Stimulated activated CD8-positive, alpha-beta memory T cell treated with anti-CD3 and anti-CD28 coated beads, Interleukin-4, amount 100 ng/mL, for 24 hours (primary cell): ENCODE measurements at places on chromosomes 11 and 22.

DNA sequence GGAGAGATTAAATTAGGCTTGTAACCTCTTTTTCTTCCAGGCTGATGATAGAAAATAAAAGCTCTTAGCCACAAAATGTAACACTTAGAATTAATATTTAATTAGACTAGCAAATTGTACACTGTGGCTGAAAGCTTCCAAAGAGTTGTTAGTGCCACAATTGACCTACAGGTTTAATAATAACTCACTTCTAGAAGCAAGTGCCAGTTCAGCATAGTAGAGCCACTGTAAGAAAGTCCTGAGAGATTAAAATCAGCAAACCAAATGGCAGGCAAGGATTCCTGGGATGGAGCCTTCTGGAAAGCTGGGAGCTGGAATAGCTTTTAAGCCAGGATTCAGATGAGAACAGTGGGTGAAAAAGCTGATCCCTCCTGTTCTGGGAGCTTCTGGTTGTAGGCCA lies 131.0 kb downstream of the ELP4 start:
- DNase-seq: no peak

GRCh38 chr11:65868907-65869306 lies 3.7 kb downstream of the EFEMP2 start:
- DNase-seq: no peak

- DNase-seq: no peak
Measured at GRCh38 chr11:1748636-1749394, 1.6 kb downstream of the IFITM10 start.

DNA sequence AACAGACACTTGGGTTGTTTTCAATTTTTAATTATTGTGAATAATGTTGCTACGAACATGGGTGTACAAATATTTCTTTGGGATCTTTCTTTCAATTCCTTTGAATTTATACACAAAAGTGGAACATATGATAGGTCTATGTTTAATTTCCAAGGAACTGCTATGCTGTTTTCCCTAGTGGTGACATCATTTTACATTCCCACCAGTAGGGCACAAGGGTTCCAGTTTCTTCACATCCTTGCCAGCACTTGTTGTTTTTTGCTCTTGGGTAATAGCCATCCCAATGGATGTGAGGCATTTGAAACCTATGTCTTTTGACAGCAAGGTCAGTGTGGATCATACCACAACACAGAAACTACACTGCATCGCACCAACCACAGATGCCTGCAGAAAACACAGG lies 41.8 kb upstream of the SCN3B start:
- no peak for DNase-seq

DNA sequence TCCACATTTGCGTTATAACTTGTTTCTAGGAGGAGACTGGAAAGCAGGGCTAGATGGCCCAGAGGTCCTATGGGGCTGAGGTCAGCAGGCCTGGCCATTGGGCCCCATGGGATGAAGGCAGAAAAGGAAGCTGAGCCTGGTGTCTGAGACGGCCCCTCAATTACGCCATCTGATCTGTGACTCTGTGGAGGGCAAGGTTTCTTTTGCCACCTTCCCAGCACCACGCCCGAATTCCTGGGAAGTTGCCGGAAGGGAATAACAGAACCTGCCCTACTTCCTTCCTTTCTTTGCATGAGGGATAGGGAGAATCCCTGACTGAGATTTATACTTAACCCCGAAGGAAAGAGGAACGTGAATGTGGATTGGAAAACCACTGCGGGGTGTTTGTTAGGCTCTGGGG lies 118.1 kb downstream of the MPPED1 start:
- DNase-seq: no peak

- no peak for DNase-seq
Measured at GRCh38 chr22:47552024-47552423, 789.6 kb downstream of the TBC1D22A start.

- DNase-seq: no peak
Measured at GRCh38 chr11:44318369-44318768, 8.4 kb upstream of the ALX4 start.

DNA sequence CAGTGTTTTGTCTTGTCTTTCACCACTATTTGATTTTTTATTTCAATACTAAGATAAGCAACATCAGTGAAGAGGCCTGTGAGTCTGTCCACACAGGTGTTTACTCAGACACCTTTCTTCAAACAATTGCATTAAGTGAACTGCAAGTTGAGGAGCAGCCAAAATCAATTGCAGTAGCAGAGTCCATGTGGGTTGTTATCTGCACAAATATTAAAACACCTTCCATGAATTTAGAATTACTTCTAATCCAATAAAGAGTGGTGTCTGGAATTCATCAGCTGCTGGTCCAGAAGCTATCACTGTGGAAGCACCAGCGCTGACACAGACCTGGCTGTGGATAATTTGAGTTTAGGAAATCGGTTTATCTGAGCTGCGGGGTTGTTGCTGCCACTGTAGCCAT lies 83.5 kb upstream of the FAT3 start:
- DNase-seq: no peak

GRCh38 chr11:133726542-133726941 lies 118.8 kb downstream of the SPATA19 start:
- no peak for DNase-seq

- DNase-seq: no peak
Measured at GRCh38 chr22:32389685-32390084, 22.4 kb downstream of the RTCB start.

DNA sequence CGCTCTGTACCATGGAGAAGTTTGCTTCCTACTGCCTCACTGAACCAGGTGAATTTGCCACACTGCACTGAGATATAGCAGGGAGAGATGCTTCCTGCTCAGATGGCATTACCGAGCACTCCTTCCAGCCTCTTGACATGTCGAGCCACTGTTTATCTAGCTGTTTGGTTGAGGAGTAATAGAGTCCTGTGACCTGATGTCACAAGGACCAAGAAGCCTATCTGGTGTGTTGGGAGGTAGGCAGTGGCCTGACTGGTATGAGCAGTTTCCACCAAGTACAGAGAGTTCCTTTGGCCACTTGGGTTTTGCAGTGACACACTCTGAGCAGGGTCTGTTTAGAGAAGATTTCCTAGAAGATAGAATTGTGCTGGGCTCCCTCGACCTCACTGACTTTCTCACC lies 5.2 kb downstream of the ACAD8 start:
- no peak for DNase-seq

DNA sequence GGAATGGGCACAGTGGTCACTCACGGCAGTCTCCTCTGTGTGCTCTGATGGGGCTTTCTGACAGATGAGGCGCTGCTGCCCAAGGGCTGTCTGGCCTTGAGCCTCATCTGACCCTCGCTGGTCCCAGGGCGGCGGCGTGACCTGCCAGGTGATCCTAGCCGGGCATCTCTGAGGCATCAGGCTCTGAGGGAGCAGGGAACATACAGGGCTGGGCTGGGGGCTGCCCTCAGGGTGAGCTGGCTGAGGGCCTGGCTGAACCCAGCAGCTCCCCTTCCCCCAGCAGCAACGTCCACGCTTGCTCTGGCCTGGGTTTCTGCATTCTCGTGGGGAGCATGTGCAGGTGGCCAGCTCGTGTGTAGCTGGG lies 47.6 kb downstream of the MOB2 start:
- no peak for DNase-seq

DNA sequence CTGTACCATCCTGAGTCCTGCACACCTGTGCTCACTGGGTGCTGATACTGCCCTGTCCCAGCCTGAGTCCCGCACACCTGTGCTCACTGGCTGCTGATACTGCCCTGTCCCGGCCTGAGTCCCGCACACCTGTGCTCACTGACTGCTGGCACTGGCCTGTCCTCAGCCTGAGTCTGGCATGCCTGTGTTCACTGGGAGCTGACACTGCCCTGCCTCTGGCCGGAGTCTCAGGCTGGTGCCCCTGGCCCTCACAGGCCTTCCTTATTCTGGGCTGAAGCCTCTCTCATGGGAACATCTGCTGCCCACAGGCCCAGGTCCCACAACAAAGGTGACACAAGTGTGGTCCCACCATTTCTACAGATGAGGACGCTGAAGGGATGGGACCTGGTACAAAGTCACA lies 115.1 kb downstream of the MPPED1 start:
- no peak for DNase-seq

DNA sequence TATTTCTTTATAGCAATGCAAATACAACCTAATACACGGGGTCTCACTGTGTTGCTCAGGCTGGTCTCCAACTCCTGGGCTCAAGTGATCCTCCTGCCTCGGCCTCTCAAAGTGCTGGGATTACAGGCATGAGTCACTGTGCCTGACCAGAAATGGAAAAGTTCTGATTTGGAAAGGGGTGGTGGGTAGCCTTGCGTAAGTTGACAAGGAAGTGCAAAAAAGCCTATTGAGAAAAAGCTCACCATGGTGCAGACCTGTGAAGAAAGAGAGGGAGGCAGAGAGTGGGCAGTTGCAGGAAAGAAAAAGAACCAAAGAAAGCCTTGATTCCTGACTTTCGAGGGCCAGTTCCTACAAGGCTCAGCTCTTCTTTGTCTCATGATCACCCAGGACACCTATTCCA lies 27.1 kb downstream of the AGBL2 start:
- DNase-seq: no peak

GRCh38 chr22:24023204-24023789 lies 12.2 kb downstream of the CABIN1 start:
- DNase-seq: no peak

DNA sequence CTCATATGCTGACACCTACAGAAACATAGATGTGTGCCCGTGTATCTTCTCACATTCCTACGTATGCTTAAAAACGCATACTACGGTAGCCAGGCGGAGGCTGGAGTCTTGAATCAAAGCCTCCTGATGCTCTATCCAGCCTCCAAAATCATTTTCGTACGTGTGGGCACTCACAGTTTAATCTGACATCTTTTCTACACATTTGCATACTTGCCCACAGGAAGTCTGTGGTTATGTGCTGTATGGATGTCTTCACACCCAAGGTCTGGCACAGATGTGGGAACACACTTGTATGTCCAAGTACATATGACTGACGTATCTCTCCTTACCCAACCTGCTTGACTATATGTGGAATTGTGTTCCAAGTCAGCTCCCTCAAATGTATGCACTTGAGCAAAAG lies 561.8 kb upstream of the CADM1 start:
- no peak for DNase-seq

DNA sequence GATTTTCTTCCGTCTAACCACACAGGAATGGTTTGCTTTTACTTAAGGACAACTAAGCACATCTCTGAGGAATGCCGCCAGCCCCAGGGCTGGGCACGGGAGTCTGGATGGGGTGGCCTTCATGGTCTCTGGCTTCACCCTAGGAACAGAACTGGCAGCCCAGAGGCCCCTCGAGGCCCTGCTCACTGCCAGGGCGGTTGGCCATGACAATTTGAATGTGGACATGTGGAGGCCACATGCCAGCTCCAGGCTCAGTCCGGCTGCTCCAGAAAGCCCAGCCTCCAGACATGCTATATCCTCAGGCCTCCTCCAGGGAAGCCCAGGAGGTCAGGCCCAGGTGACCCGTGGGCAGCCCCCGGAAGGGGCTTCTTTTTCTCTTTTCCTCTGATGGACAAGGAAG lies 84.0 kb upstream of the FGF3 start:
- no peak for DNase-seq

DNA sequence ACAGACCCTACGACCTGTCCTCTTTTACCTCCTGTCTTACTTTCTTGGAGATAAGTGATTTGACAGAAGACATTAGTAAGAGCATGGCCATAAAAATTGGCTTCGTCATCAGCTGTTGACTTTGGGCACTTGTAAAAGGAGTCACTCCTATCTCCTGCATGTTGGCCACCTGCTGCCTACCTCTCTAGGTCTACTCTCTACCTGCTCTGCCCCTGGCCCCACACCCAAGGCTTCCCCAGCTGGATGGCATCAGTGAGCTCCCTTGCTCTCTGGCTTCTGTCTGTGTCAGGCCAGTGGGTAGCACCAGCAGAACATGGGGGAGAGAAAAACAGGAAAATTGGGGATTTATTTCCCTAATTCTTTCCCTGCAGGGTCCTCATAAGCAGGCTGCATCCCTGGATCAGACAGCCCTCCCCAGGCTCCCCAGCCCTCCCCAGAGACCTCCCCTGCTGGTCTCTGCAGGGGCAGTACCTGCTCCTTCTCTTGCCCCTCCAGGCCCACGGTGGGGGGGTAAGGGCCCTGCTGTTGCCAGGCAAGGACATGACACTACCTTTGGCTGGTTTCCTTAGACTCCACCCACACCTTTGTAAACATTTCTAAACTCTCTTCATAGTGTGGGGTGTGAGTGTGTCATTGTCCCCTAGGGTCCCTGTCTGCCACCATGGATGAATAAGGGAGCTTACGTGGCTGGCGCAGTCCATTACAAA lies 157.0 kb upstream of the NECTIN1 start:
- no peak for DNase-seq

GRCh38 chr22:46001046-46001425 lies 24.1 kb upstream of the WNT7B start:
- no peak for DNase-seq

- no peak for DNase-seq
Measured at GRCh38 chr22:35307892-35308291, 8.2 kb downstream of the TOM1 start.

DNA sequence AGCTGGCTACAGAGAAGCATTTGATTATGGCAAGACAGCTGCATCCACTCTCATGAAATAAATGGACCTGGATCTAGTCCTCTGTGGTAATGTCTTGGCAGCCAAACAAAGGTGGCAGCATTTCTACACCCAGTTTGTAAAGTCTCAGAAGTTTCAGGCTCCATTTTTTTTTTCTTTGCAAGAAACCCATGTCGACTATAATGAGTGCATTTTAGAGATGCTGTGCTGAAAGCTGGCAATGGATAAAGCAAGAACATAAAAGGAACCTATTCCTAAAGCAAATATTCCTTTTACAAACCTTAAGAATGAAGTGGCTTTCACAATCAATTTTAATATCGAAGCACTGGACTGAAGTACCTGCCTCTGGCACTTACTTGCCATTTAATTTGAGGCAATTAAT lies 33.5 kb downstream of the THAP12 start:
- no peak for DNase-seq

- no peak for DNase-seq
Measured at GRCh38 chr11:92907671-92908070, 61.8 kb upstream of the MTNR1B start.

DNA sequence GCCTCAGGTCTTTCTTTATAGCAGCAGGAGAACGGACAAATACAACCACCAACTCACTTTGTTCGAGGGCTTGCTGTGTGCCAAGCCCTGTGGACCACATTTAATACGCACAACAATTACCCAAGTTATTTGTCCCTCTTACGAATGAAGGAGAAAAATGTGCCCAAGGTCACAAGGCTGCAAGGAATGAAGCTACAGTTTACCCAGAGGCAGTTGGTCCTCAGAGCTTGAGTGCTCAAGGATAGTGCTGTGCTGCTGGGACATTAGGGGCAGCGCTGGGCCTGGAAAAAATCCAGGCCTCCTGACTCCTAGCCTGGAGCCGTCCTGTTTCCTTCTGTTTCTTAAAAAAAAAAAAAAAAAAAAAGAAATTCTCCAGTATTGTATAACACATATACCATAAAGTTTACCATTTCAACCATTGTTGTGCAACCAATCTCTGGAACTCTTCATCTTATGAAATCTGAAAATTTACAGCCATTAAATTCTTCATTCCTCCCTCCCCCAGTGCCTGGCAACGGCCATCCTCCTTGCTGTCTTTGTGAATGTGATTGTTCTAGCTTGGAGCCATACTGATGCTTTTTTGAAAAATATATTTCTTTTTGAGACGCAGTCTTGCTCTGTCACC lies 1.0 kb upstream of the C11orf86 start:
- DNase-seq: no peak

- DNase-seq: no peak
Measured at GRCh38 chr11:59173080-59173963, 1.4 kb downstream of the DTX4 start.

- no peak for DNase-seq
Measured at GRCh38 chr11:112579282-112579681, 318.6 kb upstream of the PLET1 start.
